ENCODE measurements at places on chromosomes 4 and X. TPM values are rescaled to one million over a fixed set of nuclear protein-coding genes. Genes with fewer than 3 reads are reported as not detected.

DNA sequence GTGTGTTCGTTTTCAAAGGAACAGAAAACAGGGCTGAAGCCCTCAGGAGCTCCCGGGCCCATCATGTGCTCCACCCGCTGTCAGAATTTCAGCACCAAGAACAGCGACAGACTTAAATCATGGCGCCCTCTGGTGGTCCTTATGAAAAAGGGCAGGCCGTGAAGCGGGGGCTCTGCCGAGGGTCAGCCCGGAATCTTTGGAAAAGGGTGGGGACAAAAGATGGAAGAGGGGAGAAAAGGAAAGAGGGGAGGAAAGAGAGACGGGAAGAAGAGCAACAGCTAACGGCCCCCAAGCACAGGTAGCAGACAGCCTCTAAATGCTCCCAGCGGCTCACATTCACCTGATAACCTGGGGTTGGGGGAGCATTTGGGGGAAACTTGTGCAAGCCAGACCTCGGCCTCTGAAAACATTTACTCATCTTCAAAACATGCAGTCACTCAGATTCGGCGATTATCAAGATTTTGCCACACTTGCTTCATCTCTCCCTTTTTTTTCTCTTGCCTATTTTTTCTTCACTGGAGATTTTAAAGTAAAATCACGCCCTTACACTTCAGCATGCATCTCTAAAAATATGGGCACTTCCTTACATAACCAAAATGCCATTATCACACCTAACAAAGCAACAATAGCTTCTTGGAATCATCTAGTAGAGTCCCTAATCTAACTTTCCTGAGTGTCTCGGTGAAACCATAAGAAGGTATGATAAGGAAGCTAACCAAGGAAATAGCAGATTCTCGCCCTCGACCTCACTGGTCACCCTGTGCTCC, 28.1 kb upstream of the MAN2B2 start:
- no peak overlapping the region for H3K4me3 ChIP-seq
- peak; percentile 27 for DNase-seq
- H3K36me3 ChIP-seq: no peaks in the 10 kb centered on the region
- H3K4me1 ChIP-seq: no peaks in the 10 kb centered on the region
- no peak overlapping the region for H3K27ac ChIP-seq
- peaks cover 11% of the 10 kb centered on the region for H3K27me3 ChIP-seq

DNA sequence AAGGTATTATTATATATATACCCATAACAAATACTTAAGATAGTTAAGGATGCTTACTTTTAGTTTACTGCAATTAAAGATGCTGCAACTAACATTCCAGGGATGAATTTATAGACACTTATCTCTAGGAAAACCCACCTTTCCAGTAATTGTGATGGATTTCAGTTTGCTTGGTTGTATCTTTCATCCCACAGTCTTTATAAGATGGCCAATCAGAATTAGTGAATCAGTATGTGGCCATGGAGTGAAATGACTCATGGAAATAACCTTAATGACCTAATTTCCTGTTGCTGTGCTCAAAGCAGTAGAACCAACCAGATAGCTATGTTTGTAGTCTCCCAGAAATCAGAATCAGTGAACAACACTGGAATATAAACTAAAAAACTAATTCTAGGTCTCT, 26.4 kb downstream of the MOSPD2 start:
- no peak for DNase-seq
- no peak overlapping the region for H3K4me3 ChIP-seq
- H3K4me1 ChIP-seq: peaks cover 5% of the 10 kb centered on the region

Gene HEPH
- polyA plus RNA-seq: not detected

Gene ARHGAP36
- not detected for polyA plus RNA-seq

DNA sequence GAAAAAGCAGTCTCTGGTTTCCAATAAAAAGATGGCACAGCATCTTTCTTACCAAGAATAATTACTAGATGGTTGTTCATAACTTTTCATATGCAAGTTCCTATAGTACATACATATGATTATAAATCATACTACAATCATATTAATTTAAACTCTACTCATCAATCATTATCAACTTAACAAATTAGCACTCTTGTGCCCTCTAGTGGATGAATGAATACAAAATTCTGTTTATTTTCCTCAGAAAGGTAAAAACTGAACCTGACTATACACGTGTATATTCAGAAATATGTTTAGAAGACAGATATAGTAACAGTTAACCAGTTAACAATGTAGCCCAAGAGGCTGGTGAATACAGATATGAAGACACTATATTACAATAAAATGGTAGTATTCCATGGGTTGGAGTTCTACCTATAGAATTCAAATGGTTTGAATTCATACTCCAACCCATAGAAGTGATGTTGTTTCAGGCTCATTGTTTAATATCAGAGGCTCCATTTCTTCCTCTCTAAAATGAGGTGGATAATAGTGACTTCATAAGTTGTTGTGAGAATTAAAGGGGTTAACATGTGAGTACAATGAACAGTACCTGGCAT, 100.0 kb downstream of the ADAMTS3 start:
- H3K4me1 ChIP-seq: no peaks in the 10 kb centered on the region
- no peak overlapping the region for H3K27ac ChIP-seq
- no peaks in the 10 kb centered on the region for H3K36me3 ChIP-seq
- no peak overlapping the region for H3K4me3 ChIP-seq
- DNase-seq: no peak

Gene SLC4A4
- 4.4 TPM for polyA plus RNA-seq

DNA sequence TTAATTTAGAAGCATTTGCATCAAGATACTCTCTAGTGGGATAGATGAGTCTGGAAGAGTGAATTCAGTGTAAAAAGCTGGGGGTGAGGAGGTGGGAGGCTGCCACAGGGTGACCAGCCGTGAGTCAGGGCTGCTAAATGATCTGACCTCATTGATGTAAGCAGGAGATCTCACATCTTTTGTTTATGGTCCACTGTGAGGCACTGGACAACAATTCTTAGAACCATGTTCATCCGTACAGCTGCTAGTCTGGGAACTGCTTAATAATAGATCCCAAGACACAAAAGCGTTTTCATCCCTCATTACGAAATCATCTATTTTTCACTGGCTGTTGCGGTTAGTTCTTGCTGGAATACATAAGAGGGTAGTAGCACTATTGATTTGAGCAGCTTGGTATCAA, 14.1 kb downstream of the KLF3 start:
- peaks cover 17% of the 10 kb centered on the region for H3K36me3 ChIP-seq
- DNase-seq: no peak
- peak overlapping the region; percentile 79 for H3K4me3 ChIP-seq
- peaks cover 10% of the 10 kb centered on the region for H3K27me3 ChIP-seq

Gene CYTL1
- 3.4 TPM for polyA plus RNA-seq

- no peaks in the 10 kb centered on the region for H3K4me1 ChIP-seq
- no peak for DNase-seq
- no peak overlapping the region for H3K4me3 ChIP-seq
Observed at GRCh38 chr4:122612540-122612939, 8.3 kb downstream of the IL21 start.

GRCh38 chr4:155568641-155569220, 97.9 kb upstream of the GUCY1A1 start:
- no peak overlapping the region for H3K4me3 ChIP-seq
- H3K4me1 ChIP-seq: no peaks in the 10 kb centered on the region
- DNase-seq: no peak
- H3K36me3 ChIP-seq: no peaks in the 10 kb centered on the region
- no peak overlapping the region for H3K27ac ChIP-seq

- H3K36me3 ChIP-seq: no peaks in the 10 kb centered on the region
- peaks cover 3% of the 10 kb centered on the region for H3K27me3 ChIP-seq
- H3K4me1 ChIP-seq: peaks cover 9% of the 10 kb centered on the region
- no peak for DNase-seq
- H3K4me3 ChIP-seq: no peak overlapping the region
Observed at GRCh38 chrX:46704767-46705386, 54.0 kb downstream of the SLC9A7 start.

DNA sequence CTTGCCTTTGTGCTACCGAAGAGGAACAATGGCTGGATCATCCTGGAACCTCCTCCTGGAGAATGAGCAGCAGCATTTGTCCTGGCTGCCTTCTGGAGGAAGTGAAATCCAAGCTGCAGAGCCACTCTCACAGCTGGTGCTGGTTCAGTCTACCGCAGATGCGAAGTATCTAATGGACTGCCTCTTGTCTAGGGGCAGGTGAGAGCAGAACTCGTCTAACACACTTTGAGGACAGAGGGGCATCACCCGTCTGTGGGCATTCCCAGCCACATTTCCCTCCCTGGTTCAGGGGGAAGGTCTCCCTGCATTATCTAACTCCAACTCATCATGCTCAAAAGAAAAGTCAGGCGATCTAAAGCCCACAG, 338.2 kb upstream of the GATB start:
- peak overlapping the region; percentile 25 for H3K4me3 ChIP-seq
- DNase-seq: no peak
- H3K36me3 ChIP-seq: no peaks in the 10 kb centered on the region
- peak overlapping the region; percentile 91 for H3K27ac ChIP-seq
- H3K4me1 ChIP-seq: peaks cover 79% of the 10 kb centered on the region
- peaks cover 8% of the 10 kb centered on the region for H3K27me3 ChIP-seq

DNA sequence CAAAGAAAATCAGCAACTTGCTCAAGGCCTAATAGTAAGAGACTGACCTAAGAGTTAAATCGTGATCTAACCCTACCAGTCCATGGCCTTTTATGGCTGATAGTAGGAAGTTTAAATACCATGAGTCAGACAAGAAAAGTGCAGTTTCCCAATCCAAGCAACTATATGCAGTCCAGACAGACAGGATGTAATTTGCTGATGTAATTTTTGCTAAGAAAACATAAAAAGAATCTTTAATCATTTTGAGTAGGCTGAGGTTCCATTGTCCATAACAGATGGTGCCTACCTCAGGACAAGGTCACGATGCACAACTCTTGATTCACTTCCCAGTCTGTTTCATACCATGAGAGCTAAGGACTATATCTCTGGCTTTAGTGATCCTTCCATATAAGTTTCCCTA, 317.5 kb upstream of the GRIA3 start:
- H3K4me1 ChIP-seq: no peaks in the 10 kb centered on the region
- no peak overlapping the region for H3K27ac ChIP-seq
- H3K36me3 ChIP-seq: no peaks in the 10 kb centered on the region
- no peaks in the 10 kb centered on the region for H3K27me3 ChIP-seq

- H3K4me3 ChIP-seq: no peak overlapping the region
- no peak for DNase-seq
- H3K27ac ChIP-seq: no peak overlapping the region
Observed at GRCh38 chrX:68675571-68675970, 28.1 kb downstream of the STARD8 start.

- no peaks in the 10 kb centered on the region for H3K27me3 ChIP-seq
- H3K27ac ChIP-seq: no peak overlapping the region
- no peak overlapping the region for H3K4me3 ChIP-seq
- DNase-seq: no peak
Observed at GRCh38 chr4:69092190-69092589, 4.1 kb upstream of the UGT2B7 start.

- H3K27ac ChIP-seq: no peak overlapping the region
- no peaks in the 10 kb centered on the region for H3K36me3 ChIP-seq
- no peak for DNase-seq
- peaks cover 2% of the 10 kb centered on the region for H3K27me3 ChIP-seq
- H3K4me1 ChIP-seq: no peaks in the 10 kb centered on the region
- no peak overlapping the region for H3K4me3 ChIP-seq
Observed at GRCh38 chr4:7899184-7899869, 40.3 kb downstream of the AFAP1 start.

Gene XAGE2
- not detected for polyA plus RNA-seq

DNA sequence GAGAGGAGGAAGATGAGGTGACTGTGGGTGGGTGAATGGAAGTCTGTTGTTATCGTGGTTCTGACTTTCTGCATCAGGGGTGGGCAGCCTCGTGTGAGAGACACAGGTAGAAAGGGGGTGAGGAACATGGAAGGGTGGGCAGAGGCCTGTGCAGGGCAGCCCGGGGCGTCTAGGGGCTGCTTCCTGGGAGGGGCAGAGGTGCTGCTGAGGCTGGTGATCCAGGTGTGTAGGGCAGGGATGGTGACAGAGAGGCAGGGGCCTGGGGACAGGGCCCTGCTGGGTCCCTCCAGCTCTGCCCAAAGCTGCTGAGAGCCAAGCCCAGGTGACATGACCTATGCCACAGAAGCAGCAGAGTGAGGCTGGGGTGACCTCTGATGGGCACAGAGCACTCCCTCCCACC, 89.7 kb upstream of the C4orf50 start:
- no peak overlapping the region for H3K27ac ChIP-seq
- no peak for DNase-seq
- H3K4me3 ChIP-seq: no peak overlapping the region
- peaks cover 9% of the 10 kb centered on the region for H3K36me3 ChIP-seq

- no peak overlapping the region for H3K27ac ChIP-seq
- H3K4me1 ChIP-seq: no peaks in the 10 kb centered on the region
- H3K4me3 ChIP-seq: no peak overlapping the region
- no peak for DNase-seq
- H3K36me3 ChIP-seq: no peaks in the 10 kb centered on the region
- peaks cover 6% of the 10 kb centered on the region for H3K27me3 ChIP-seq
Observed at GRCh38 chr4:144562019-144562705, 83.8 kb upstream of the HHIP start.

DNA sequence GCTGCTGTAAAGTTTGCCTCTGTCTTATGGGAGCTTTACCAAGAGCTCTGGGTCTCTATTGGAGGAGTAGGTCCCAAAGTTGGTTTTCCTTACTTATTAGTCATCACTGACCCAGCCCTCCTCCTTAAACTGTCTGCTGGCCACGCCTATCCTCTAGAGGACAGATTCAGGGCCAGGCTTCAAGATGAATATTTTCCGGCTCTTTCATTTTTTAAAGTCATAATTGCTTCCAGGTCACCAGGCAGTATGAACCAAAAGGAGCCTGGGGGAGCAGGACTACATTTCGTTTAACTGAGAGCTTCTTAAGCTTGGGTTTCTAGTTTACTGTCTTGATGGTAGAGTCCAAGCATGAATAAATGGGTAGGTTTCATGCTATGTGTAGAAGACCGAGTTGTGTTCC, 13.7 kb downstream of the BCORL1 start:
- H3K4me1 ChIP-seq: no peaks in the 10 kb centered on the region
- no peaks in the 10 kb centered on the region for H3K36me3 ChIP-seq
- no peak for DNase-seq
- peaks cover 1% of the 10 kb centered on the region for H3K27me3 ChIP-seq
- H3K4me3 ChIP-seq: no peak overlapping the region

- no peaks in the 10 kb centered on the region for H3K27me3 ChIP-seq
- no peak for DNase-seq
- no peaks in the 10 kb centered on the region for H3K4me1 ChIP-seq
- H3K4me3 ChIP-seq: no peak overlapping the region
- H3K36me3 ChIP-seq: no peaks in the 10 kb centered on the region
Observed at GRCh38 chrX:140477987-140478386, 26.9 kb downstream of the SOX3 start.

Gene CACNA1F
- not detected for polyA plus RNA-seq

Gene VCX3A
- not detected for polyA plus RNA-seq

Gene NLRP2B
- not detected for polyA plus RNA-seq

- H3K4me3 ChIP-seq: no peak overlapping the region
- DNase-seq: no peak
- H3K4me1 ChIP-seq: no peaks in the 10 kb centered on the region
Observed at GRCh38 chrX:51643377-51643776, 24.7 kb upstream of the CENPVL3 start.

Gene ZCCHC12
- polyA plus RNA-seq: not detected

GRCh38 chr4:142248946-142249345, 597.2 kb downstream of the INPP4B start:
- peaks cover 6% of the 10 kb centered on the region for H3K36me3 ChIP-seq
- H3K27me3 ChIP-seq: no peaks in the 10 kb centered on the region
- H3K4me1 ChIP-seq: no peaks in the 10 kb centered on the region
- DNase-seq: no peak
- no peak overlapping the region for H3K27ac ChIP-seq
- H3K4me3 ChIP-seq: no peak overlapping the region

Gene SAGE1
- not detected for polyA plus RNA-seq

Gene CXCL9
- not detected for polyA plus RNA-seq

Gene ZBTB49
- 4.6 TPM for polyA plus RNA-seq

Data from immature natural killer cell (primary cell).